ENCODE measurements at places on chromosomes 12 and 14.
A peak's percentile ranks its signal among the peaks of the same experiment; 100 is the strongest.

DNA sequence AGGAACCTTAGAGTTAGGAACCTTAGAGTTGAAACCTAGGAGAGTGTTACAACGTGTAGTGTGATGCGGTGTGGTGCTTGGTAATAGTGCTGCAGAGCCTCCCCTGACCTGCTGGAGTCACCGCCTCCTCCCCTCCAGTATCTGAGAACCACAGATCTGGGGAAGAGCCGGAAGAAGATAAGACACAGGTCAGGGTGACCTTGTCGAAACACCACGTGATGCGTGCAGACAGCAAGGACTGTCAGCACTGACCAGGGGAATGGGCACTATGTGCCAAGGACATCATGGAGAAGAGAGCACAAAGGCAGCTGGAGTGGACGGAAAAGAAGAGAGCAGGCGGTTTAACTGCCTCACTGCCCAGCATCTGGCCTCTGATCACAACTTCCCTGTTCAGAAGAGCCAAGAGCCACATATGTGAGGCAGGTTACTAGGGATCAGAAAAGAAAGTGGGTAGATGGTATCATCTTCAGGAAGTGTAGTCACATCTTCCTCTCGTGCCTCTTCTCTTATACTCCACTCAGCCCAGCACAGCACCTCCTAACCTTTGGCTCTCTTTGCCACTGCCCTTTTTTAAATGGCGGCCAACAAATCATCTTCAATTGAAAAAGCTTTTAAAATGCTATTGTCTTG lies 93.7 kb downstream of the TESC start:
- no peak for DNase-seq

- DNase-seq = no peak
Observed at GRCh38 chr14:65997347-65997746, 488.8 kb upstream of the CCDC196 start.

DNA sequence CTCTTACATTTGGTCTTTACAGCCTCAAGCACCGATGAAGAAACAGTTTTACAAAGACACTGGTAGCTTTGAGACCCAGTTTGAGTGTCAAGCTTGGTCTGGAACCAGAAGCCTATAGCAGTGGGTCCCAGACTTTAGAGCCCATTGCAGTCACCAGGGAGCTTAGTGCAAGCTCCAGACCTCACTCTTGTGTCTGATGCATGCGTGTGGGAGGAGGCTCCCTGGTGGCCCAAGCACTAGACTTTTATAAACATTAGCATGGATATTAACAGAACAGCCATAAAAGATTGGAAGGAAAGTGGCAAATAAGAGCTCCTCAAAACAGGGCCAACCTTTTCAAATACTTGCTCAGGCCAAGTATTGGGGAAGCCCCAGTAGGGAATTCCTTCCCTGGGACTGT lies 45.5 kb downstream of the SLC8B1 start:
- no peak for DNase-seq

- peak; percentile 34 for DNase-seq
Observed at GRCh38 chr14:54364555-54365415, 32.0 kb upstream of the CDKN3 start.

DNA sequence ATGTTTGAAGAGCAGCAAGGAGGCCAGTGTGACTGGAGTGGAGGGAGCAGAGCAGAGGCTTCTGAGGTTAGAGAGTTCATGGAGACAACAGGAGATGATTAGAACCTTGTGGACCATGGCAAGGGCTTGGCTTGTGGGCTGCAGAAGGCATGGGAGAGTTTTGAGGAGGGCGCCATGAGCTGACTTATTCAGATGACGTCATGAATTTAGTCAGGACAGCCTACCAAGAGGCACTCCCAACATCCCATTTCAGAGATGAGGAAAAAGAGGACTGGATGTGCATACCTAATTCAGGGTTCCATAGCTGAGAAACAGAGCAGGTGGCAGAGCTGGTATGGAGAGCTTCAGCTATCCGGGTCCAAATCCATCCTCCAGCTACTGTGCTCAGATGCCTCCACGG lies 101.8 kb downstream of the PLXNC1 start:
- no peak for DNase-seq

GRCh38 chr12:3091382-3092241 lies 14.4 kb downstream of the TSPAN9 start:
- no peak for DNase-seq

DNA sequence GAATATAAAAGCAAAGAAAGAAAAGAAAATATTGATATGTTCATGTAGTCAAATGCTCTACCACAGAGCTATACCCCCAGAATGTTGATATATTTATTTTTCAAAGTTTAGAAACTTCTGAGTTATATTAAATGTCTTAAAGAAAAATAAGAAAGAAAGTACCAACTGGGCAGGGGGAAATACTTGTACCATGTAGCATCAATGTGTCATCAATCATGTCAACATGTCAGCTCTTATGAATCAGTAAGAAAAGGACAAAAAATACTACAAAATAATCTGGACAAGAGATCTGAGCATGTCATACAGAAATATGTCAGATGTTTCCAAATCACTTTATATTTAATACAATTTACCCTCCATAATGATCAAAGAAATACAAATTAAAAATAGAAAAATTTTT lies 595.1 kb upstream of the ATP2B1 start:
- DNase-seq = no peak

GRCh38 chr12:111766608-111767361 lies at the start of gene ALDH2:
TSS of gene ALDH2 (plus strand) at chr12:111766933. CDS start at chr12:111766983, 50 bp downstream.
- DNase-seq = peak; percentile 84

GRCh38 chr12:63023926-63024325 lies 89.0 kb upstream of the PPM1H start:
- no peak for DNase-seq

GRCh38 chr12:57479376-57480115 lies at the start of gene ARHGAP9:
TSS of gene ARHGAP9 (minus strand) at chr12:57479866. CDS start at chr12:57479406, 460 bp downstream.
- no peak for DNase-seq

DNA sequence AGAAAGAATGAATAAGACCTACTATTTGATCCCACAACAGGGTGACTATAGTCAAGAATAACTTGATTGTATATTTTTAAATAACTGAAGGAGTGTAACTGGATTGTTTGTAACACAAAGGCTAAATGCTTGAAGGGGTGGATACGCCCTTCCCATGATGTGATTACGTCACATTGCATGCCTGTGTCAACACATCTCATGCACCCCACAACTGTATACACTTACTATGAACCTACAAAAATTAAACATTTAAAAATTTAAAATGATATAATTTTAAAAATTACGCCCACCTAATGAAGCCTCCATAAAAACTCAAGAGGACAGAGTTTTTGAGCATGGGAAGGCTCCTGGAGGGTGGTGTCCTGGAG lies 94.5 kb downstream of the SCARB1 start:
- DNase-seq = no peak

DNA sequence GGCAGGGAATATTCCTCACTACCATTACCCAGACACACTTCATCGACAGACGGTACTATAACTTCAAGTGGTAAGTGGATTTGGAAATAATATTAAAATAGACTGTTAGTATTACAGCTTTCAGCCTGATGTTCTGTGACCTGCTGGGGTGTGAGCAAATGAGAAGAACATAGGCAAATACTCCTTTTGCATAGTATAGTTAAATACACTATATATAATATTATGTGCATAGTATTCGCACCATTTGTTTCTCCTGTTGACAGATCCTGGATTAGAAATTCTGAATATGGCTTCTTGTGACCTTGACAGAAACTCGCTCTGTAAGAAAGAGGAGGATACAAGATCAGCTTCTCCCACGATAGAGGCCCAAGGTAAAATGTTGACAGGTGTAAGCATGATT lies 115.6 kb downstream of the DNAI7 start:
- no peak for DNase-seq

DNA sequence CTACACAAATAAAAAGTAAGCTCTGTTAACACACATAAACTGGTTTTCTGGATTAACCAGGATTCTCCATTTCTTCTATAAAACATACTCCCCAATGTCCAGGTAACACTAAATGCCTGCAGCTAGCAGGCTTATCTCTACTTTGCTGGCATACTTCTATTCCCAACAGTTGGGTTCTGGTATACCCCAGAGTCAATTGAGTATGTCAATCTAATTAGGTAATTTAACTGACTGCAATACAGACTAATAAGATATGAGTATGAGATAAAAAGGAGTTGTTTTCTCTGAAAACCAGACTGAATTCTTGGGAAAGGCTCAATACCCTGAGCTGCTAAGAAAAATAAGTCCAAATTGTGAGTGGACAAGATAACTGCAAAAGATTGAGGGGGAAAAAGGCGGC lies 9.4 kb upstream of the NT5DC3 start:
- no peak for DNase-seq

DNA sequence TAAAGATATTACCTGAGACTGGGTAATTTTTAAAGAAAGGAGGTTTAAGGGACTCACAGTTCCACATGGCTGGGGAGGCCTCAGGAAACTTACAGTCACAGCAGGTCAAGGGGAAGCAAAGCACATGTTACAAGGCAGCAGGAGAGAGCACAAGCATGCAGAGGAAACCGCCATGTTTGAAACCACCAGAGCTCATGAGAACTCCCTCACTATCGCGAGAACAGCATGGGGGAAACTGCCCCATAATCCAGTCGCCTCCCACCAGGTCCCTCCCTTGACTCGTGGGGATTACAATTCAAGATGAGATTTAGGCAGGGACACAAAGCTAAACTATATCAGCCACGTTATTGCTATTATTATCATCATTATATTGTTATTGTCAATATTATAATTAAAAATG lies 138.7 kb downstream of the RIMBP2 start:
- DNase-seq = no peak

DNA sequence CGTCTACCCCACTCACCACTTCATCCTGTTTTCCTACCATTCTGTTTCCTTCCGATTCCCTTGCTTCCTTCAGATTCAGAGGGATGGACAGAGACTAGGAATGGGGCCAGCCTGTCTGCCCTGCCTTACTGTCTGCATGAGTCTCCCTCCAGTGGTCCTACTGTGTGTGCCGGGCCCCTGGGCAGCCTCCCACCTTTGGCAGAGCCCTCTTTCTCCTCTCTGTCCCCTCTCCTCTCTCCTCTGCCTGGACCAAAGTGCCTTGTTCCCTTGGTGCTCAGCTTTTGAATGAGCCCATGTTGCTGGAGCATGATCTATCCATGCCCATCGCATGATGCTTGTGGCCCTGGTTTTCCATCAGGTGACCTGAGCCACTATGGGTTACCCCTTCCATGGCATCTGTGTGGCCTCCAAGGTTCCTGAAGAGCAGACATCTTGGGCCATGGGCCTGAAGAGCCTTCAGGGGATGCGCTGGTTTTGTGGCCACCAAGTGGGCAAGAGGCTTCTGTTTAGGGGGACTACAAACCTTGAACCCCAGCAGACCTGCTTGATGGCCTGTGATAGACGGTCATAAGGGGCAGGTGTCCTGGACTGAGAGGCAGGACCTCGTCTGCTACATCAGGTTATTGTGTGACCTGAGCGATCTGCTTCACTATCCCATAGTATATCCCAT lies 54.2 kb upstream of the BCL11B start:
- no peak for DNase-seq

DNA sequence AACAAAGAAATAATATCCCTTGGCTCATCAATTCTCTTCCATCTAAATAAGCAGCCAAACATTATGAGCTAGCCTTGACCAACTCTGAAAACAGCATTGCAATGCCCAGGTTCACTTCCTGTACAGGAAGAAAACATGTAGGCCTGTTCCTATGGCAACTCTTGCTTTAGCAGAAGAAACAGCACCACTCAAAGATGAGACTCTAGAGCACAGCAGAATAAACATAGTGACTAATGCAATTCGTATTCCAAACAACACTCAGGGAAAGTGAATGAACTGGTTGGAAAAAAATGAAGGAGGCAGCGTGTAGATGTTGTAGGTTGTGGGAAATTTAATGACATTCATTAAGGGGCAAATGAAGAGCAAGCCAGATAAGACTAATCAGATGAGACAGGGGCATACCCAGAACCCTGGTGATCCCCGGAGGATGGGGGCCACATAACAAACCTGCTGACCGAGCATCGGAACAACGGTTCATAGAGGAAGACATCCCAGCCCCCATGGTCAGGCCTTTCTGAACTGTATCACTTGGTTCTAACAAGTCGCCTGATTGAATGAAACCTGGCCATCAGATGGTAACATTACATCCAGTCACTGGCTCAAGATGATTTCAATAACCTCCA lies 9.0 kb downstream of the ARHGDIB start:
- no peak for DNase-seq

DNA sequence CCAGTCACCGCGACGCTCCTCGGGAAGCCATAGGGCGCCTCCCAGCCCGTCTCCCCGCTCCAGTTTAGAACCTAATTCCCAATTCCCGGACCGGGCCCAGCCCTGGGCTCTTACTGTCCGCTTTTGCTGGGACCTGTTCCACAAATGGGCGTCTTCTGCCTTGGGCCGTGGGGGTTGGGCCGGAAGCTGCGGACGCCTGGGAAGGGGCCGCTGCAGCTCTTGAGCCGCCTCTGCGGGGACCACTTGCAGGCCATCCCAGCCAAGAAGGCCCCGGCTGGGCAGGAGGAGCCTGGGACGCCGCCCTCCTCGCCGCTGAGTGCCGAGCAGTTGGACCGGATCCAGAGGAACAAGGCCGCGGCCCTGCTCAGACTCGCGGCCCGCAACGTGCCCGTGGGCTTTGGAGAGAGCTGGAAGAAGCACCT lies 797 bp downstream of the UNG start:
- DNase-seq = peak; percentile 22

Measured in T47D (cell line).